ENCODE measurements at places on chromosomes 1 and 21.

DNA sequence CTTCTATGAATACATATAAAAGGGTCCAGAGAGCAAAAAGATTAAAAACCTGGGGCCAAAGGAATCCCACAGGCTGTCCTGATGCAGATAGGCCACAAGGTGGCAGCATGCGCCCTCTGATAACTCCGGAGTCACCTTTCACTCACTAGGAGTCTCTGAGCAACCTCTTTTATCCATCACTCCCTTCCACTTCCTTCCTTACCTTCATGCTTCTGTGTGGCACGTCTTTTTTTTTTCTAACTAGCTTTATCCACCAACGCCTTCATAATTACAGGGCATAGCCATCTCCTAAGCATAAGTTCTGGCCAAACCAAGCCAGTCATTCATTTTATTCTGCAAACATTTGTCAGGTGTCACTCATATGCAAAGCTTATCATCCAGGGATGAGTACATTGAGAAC, 3.9 kb upstream of the PGLYRP4 start:
- peak; percentile 8 for DNase-seq

DNA sequence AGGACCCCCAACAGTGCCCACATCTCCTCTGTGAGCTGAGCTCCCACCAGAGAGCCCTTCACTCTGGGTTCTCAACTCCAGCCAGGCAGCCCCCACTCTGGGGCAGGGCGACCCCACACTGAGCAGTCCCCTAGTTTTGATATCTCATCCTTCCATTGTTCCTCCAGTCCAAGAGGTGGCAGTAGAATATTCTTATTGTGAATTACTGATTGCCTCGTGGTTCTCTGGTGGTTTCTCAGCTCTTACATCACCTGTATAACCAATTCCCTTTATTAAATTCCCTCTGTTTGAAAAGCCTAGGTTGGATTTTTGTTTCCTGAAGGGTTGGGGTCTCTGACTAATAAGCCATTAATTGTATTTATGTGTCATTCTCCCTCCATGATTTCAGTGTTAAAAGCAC, 407.5 kb downstream of the SETD4 start:
- no peak for DNase-seq

GRCh38 chr1:107138767-107139445, 1.9 kb upstream of the NTNG1 start:
- DNase-seq: no peak

- no peak for DNase-seq
Measured at GRCh38 chr1:170657275-170657853, 6.6 kb upstream of the PRRX1 start.

DNA sequence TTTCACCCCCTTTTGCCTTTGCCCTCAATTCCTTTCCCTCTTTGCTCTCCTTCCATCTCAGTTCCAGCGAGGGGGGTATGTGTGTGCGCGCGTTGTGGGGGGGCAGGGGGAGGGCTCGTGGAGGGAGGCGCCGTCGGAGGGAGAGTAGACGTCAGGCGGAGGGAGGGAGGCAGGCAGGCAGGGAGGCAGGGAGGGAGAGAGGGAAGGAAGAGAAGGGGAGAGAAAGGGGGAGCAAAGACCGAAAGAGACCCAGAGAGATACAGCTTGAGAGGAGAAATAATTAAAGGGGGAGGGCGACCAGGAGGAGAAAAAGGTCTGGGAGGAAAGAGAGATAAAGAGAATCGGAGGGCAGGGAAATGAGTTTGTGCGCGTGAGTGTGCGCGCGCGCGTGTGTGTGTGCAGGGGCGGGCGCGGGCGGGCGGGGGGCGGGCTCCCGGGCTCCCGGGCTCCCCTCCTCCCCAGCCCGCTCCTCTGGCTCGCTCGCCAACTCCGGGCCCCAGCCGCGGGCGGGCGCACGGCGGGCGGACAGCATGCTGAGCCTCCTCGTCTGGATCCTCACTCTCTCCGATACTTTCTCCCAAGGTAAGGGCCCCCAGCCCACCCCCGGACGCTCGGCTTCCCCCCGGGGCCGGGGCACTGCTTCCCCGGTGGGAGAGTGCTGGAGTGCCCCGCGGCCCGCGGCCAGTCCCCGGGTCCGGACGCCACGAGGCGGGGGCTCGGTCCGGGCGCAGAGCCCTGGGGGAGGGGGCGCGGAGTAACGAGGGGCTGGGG, at the start of gene KIRREL1:
Gene KIRREL1 (plus strand): TSS at position 499 of the 771 bp plus-strand sequence. CDS start 32 bp downstream, at position 531.
- DNase-seq: no peak

DNA sequence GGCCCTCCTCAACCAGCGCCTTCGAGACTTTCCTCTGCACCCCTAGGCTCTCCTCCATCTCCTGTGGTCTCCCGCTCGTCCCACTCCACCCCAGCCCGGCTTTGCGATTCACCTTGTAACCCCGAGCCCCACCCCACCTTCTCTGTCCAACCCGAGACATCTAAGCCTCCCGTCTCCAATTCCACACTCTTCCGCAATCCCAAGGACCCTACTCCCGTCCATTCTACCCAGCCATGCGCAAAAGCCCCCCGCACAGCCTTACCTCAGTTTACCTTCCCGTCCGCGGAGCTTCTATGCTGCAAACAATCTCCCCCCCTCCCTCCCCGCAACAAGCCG, 174 bp downstream of the SH3BP5L start:
- no peak for DNase-seq

- no peak for DNase-seq
Measured at GRCh38 chr1:99570486-99571089, 75.3 kb upstream of the PALMD start.

DNA sequence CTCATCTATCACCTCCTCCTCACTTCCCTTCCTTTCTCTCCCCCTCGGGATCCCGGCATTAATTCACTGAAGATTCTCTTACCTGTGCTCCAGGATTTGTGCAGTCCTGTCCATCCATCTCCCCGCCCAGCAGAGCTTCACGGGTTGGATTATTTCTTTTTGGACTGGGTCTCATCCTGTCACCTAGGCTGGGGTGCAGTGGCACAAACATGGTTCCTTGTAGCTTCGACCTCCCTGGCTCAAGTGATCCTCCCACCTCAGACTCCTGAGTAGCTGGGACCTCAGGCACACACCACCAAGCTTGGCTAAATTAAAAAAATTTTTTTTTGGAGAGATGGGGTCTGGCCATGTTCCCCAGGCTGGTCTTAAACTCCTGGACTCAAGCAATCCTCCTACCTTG, 12.3 kb upstream of the CSF3R start:
- DNase-seq: no peak

DNA sequence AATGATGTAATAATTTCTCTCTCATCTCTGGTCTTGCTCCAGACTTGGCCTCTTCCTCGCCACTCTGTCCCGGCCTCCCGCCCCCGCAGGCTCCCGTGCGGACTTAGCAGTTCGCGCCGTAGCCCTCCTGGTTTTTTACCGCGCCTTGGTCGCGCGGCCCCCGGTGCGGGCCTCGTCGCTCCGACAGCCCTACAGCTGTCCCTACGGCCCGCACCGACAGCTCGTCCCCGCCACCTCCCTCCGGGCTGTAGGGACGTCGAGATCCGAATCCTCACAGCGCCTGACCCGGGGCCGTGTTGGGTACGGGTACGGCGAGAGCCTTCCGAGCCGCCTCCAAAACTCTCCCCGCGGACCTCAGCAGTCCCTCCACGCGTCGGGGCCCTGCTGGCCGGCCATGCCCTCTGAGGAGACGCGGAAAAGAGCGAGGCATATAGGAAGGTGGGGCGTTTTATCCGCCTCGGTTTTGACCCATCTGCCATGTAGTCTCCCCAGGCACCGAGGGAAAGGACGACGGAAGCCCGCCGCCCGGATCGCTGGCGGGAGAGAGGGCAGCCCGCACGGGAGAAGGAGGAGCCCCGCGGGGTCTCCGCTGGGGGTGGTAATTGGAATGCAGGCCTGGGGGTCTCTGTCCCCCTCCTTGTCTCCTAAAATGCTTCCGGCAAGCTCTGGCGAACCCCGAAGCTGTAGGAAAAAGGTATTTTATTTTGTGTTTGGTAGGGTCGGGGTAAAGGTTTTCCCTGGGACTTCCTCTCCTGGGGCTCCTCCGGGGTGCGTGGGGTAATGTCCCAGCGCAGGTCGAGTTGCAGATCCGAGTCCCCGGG, 3.3 kb downstream of the LHX4 start:
- DNase-seq: no peak

DNA sequence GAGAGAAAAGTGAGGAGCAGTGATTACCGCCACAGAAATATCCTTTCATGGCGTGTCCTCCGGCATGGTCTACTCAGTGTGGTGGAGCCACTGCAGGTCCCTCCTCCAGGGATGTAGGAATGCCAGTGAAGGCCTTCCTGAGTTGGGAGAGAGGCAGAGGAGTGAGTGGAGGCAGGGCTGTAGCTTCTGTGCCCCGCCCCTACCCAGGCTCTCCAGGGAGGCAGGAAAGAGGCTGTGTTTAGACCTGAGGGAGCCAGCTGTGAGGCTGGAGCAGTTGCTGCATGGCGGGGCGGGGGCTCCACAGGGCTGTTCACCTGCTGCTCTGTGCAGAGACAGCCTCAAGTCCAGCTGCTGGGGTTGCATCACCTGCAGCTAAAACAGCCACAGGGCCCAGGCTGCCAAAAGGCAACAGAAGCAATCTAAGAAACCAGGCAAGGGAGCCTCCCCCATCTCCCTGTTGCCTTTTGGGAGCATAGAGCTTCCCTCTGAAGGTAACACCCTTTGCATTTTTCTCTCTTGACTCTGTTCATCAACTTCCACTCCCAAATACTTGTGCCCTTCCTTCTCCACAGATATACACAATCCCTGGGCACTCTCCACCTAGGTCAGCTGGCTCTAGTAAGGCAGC, 801 bp upstream of the ANXA9 start:
- DNase-seq: no peak

GRCh38 chr1:168210312-168210711, 15.5 kb upstream of the SFT2D2 start:
- DNase-seq: no peak

DNA sequence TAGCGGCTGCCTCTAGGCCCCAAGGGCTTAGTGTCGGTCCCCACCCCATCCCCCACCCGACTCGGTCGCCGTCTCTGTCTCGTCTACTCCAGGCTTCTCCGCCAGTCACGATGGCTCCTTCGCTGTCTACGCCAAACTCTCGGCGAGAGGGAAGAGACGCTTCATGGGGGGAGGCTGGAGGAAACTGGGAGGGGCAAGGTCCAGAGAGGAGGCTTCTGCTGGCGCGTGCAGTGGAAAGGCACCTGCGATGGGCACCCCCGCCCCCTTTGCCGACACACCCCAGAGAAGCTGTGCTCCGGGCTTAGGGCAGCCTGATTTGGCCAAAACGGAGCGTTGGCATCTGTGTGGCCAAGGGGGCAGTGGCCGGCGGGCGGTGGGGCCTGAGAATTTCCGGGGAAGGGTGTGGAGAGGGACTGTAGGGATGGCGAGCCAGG, 1.2 kb upstream of the CSMD2 start:
- DNase-seq: no peak

DNA sequence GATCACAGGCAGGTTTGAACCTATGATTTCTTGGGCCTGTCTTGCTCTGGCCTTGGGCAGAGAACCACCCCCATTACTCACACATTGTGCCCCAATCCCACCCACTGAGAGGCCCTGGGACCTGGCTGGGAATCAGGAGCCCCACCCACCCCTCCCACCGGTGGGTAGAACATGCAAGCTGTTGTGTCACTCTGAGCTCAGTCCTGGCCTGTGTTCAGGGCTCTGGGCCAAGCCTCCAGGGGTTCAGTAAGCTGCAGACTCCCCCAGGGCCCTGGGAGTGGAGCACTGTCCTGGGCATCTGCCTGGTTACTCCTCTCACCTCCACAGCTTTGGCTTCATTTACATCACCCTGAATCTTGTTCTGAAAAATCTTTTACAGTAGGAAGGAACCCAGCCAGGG, 270.5 kb downstream of the RRAGC start:
- no peak for DNase-seq

DNA sequence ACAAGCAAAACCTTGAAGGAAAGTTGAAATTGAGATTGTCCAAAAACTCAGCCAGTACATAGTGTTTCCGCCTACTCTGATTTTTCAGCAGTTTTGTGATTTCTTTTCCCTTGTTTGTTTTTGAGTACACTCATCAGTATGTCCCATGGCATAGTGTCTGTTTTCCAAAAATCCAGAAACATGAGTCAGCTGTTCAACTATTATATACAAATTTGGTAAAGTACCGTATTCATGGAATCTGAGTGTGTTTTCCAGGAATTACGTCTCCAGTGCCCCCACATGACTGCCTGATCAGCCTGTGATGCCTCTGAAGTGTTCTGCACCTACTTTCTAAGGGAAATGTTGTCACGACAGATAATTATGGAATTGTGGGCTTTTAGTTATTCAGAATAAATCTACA, 186.8 kb downstream of the LTN1 start:
- DNase-seq: peak; percentile 75

DNA sequence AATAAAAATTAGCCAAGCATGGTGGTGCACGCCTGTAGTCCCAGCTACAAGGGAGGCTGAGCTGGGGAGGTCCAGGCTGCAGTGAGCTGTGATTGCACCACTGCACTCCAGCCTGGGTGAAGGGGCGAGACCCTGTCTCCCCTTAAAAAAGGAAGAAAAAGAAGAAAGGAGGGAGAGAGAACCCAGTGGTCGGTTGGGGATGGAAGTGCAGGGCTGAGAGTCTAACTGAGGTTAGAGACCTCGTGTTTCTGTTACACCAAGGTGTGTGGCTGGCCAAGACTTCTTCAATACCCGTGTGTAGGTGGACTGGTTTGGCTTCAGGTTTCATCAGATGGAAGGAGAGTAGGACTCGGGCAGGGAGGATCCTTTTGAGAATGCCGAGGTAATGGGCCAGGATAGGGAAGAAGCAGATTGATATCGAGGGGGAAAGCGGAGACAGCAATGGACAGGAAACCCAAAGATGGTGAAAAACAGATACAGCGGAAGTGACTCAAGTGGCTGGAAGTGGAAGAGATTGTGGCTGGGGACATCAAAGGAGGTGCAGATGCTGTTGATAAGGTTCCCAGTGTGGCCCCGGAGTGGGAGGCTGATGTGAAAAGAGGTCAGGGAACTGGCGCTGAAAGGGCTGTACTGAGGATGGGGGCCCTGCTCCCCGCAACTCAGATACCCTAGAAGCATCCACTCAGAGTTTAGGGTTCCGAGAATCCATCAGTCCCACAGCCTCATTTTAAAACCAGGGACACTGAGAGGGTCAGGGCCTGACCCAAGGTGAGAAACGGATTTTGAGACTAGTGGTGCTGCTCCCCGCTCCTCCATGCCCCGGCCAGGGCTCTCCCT, 681 bp upstream of the UBXN10 start:
- DNase-seq: no peak

DNA sequence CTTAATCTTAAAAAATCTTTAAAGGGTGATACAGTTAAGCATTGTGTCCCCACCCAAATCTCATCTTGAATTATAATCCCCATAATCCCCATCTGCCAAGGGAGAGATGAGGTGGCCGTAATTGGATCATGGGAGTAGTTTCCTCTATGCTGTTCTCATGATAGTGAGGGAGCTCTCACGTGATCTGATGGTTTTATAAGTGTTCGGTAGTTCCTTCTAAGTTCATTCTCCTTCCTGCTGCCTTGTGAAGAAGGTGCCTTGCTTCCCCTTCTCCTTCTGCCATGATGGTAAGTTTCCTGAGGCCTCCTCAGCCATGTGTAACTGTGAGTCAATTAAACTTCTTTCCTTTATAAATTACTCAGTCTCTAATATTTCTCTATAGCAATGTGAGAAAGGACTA, 10.7 kb downstream of the DHRS3 start:
- DNase-seq: no peak

GRCh38 chr1:44417351-44418021, 12.4 kb downstream of the RNF220 start:
- DNase-seq: no peak

GRCh38 chr1:229040630-229041358, 230.1 kb upstream of the RAB4A start:
- no peak for DNase-seq
